Brain pericyte (primary cell): ENCODE measurements at places on chromosomes 12 and 14.

- no peak for DNase-seq
Measured at GRCh38 chr12:86148071-86148470, 108.1 kb downstream of the MGAT4C start.

DNA sequence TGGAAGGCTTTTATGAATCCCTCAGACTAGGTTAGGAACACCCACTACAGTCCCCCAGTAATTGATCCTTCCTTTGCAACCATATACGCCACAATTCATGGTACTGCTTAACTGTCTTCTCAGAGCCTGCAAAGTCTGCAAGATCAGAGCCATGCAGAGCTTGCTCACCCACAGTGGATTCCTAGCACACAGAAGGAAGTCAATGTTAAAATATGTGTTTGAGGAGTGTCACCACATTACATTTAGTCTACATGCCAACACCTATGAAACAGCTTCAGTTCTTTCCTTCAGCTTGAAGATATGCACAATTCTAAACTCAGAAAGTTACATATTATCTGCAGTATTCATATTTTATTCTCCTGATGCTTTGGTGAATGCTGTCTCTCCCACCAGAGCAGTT is 138.5 kb downstream of the NDUFA12 start:
- DNase-seq, result no peak

DNA sequence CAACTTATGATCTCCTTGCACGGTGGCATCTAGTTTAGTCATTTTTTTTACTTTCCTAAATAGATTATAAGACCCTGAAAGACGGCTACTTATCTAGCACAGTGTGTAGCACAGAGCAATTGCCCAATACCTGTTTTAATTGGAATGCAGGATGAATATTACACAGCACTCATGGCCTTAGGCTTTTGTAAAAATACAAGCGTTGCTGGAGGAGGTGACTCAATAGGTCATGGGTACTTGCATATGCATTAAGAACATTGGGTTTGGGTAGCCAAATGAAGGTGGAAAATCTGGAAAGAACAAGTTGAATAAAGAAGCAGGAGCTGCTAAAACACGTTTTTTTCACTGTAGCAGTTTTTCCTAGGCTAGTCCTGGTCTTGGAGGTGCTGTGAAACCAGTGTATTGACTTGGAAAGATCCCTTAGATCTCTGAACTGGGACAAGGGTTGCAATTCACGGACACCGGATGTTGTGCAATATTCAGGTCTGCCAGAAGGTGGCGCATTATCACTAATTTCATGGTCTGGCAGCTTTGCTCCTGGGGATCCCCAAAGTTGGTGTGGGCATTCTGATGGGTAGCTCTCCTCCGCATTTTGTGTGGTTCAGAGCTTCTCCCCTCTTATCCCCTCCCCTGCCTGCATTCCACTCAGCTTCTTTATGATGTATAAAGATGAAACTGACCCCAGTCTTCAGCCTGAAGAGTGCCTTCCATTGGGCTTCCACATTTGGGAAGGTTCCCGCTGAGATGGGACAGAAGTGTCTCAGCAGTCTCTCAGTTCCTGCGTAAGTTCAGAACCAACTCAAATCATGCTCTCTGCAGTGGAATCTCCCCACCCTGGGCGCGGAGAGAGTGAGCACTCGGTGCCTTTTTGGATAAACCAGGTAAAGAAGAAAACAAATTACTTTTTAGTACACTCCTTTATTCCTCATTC is 278.3 kb downstream of the NRXN3 start:
- DNase-seq, result no peak

- DNase-seq, result no peak
Measured at GRCh38 chr14:29168149-29168548, 401.6 kb downstream of the FOXG1 start.

GRCh38 chr14:71625891-71626701 is 306.1 kb upstream of the RGS6 start:
- no peak for DNase-seq

- DNase-seq, result no peak
Measured at GRCh38 chr14:37403626-37404025, 191.4 kb downstream of the FOXA1 start.

- DNase-seq, result no peak
Measured at GRCh38 chr12:131097202-131098177, 143.8 kb downstream of the ADGRD1 start.

DNA sequence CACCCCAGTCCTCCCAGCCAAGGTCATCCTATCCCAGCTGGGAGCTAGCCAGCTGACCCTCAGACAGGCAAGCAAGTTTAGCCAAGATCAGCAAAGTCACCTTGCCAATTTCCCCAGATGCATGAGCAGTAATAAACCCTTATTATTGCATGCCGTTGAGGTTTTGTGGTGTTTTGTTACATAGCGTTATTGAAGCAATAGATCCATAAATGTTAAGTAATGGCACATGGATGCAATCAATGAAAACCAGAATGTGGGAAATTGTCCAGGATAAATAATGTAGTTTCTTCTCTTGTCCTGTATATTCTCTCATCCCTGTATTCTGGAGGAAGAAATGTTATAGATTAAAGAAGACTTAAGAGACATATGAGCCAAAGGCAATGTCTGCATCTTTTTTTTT is 18.0 kb upstream of the TMEM260 start:
- DNase-seq, result no peak

DNA sequence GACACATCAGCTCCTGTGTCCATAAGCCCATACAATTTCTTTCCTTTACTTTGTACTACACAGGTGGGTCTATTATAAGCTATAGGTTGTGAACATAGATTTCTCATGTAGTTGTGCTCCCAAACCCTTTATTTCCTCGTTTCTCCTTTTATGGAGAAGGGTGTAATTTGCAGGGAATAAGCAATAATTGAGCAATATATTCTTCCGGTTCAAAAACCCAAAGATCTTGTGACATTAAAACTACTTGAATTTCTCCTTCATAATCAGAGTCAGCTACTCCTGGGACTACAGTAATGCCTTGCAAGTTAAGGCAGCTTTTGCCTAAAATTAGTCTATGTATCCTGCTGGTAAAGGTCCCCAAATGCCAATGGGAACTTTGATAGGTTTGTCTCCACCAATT is 19.1 kb upstream of the MAPKAPK5 start:
- DNase-seq, result no peak

DNA sequence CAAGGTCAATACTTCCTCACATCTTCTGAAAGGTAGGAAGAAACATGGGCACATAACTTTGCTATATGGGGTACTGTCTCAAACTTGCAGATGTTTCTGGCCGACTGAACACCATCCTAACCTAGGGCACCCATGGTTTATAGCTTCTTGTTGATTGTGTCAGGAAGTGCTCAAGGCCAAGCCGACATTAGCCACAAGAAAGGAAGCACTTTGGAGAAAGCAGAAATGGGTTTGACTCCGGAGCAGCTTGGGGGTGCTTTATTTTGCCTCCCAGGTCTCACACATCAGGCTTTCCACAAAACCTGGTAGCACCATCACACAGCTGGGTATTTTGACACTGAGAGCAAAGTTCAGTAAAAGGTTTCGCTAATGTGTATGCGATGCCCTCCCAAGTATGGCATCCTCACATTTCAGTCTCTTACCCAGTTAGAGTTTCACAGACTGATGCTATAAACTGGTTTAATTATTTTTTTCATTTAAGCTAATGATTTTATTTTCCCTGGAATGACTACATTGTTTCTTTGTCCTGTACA is 25.2 kb upstream of the BHLHE41 start:
- no peak for DNase-seq

GRCh38 chr12:132133952-132134652 is 10.0 kb downstream of the DDX51 start:
- no peak for DNase-seq

GRCh38 chr12:110536834-110537604 is 34.9 kb downstream of the RAD9B start:
- DNase-seq, result no peak

GRCh38 chr12:63206909-63207308 is 55.9 kb upstream of the AVPR1A start:
- no peak for DNase-seq

GRCh38 chr12:49979791-49980190 is 7.0 kb downstream of the AQP6 start:
- no peak for DNase-seq

GRCh38 chr14:34684578-34684977 is 29.8 kb downstream of the CFL2 start:
- no peak for DNase-seq

DNA sequence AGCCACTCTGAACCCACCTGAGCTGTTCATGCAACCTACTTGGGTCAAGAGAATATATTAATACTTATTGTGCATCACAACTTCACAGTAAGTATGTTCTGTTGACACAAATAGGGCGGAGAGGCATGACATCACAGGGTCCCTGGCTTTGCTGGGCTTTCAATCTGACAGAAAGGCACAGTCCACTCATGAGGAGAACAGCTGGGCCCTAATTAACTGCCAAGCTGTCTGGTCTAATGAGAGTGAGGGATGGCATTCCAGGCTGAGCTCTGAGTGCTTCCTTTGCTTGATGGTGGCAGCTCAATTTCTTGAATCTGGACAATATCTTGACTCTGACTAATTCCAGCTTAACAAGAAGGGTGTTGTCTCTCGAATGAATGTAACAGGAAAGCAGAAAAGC is 2.0 kb downstream of the EFCAB11 start:
- DNase-seq, result no peak

- no peak for DNase-seq
Measured at GRCh38 chr12:52338241-52338960, 17.2 kb upstream of the KRT83 start.

DNA sequence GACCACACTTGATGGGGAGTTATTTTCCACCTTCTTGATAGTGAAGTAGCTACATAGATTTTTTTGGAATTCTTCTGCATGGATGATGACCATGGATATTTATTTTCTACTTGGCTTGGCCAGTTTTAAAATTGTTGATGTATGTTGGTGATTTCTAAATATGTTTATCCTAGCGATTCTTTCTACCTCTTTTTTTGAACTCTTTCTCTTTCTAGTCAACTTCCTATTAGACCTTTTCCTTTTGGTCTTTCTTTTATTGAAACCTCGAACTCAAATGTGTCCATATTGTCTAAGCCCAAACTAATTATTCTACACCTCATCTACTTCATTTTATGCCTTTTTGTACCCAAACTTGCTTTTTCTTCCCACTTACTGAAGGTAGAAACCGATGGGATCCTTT is 37.0 kb downstream of the CCDC91 start:
- no peak for DNase-seq

- no peak for DNase-seq
Measured at GRCh38 chr14:52355016-52355431, 40.9 kb downstream of the PTGER2 start.

DNA sequence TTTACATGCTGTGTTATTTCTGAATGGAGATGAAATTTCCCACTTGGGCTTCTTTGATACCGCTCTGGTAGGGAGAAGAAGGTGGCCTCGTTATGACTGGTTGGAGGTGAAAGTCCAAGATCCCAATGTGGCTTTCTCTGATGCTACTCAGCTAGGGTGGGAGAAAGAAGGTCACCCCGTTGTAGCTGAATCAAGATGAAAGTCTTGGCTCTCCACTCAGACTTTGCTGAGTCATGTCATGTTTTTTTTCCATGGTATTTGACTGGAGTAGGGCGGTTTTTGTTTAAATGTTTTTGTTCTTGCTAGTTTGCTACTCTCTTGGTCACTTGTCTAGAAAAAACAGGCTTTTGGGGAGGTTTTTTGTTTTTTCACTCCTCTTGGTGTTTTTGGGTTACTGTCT is 2.4 kb upstream of the PDE6H start:
- no peak for DNase-seq

- DNase-seq, result no peak
Measured at GRCh38 chr12:110116623-110117022, 7.5 kb upstream of the IFT81 start.

DNA sequence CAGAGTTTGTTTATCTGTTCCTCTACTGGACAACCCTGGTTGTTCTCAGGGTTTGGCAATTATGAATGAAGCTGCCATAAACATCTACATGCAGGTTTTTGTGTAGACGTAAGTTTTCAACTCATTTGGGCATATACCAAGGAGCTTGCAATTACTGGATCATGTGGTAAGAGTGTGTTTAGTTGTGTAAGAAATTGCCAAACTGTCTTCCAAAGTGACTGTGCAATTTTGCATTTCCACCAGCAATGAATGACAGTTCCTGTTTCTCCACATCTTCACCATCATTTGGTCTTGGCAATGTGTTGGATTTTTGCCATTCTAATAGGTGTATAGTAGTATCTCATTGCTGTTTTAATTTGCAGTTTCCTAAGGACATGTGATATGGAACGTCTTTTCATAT is 39.8 kb upstream of the FBXO33 start:
- DNase-seq, result no peak

DNA sequence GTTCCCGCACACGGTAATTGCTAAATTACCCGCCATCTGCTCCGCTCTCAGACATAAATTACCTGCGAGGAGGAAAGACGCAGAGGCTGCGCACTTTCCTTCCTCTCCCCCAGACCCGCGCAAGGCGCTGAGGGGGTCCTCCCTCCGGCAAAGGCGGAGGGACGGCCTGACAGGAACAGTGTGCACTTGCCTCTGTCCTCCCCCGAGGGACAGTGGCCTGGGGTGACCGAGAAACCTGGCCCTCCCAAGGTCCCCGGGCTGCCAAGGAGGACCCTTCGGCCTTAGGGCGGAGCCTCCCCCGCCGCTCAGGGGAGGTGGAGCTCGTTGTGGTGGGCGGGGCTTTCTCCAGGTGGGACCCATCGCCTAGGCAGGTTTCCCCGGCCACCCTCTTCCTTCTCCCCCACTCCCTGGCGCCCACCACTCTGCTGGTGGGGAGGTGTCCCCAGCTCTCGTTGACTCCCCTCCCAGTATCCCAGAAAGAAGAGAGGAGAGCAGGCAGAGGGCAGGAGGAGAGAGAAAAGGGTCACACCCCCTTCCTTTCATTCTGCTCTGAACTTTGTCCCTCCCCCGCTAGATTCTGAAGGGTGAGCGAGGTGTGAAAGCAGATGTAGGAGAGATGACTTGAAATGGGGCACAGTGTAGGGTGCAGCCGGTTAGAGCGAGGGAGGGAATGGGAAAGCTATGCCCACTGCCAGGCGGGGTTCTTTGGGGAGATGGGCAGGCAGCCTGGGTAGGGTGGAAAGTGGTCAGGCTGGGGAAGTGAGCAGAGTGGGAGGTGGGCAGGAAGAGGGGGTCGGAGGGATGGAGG is 11.4 kb upstream of the CALCOCO1 start:
- no peak for DNase-seq

- no peak for DNase-seq
Measured at GRCh38 chr12:92432724-92433441, 269.9 kb upstream of the PLEKHG7 start.

DNA sequence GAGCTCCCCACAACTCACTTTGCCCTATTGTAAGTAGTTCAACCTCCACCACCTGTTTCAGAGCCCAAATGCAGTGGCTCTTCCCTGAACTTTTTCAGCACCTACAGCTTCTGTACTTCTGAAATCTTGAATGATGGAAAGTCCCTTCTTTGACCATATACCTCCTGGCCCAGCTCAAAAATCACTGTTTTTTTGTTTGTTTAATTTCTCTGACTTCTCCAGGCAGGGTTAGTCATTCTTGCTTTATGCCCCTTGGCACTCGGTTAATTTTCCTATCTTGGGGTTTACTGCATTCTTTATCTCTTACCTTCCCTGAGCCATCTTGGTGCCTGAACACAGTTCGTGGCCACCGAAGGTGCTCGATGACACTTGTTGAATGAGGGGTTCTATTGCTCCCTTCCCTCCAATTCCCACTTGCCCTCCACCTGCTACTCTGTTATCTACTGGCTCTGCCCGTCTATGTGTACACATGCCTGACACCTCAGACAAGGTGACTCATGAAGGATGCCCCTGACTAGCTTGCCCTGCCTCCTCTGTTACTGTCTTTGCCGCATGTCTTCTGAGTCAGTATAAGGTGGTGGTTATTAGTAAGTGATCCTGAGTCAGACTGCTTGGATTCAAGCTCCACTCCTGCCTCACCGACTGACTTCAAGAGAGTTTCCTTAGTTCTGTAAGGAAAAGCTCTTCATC is 4.4 kb downstream of the AMHR2 start:
- no peak for DNase-seq
